ENCODE measurements at places on chromosomes 1 and 21. TPM values are rescaled to one million over a fixed set of nuclear protein-coding genes. Genes with fewer than 3 reads are reported as not detected.

- peak; percentile 39 for DNase-seq
Observed at GRCh38 chr21:27429710-27430341, 462.9 kb upstream of the ADAMTS5 start.

DNA sequence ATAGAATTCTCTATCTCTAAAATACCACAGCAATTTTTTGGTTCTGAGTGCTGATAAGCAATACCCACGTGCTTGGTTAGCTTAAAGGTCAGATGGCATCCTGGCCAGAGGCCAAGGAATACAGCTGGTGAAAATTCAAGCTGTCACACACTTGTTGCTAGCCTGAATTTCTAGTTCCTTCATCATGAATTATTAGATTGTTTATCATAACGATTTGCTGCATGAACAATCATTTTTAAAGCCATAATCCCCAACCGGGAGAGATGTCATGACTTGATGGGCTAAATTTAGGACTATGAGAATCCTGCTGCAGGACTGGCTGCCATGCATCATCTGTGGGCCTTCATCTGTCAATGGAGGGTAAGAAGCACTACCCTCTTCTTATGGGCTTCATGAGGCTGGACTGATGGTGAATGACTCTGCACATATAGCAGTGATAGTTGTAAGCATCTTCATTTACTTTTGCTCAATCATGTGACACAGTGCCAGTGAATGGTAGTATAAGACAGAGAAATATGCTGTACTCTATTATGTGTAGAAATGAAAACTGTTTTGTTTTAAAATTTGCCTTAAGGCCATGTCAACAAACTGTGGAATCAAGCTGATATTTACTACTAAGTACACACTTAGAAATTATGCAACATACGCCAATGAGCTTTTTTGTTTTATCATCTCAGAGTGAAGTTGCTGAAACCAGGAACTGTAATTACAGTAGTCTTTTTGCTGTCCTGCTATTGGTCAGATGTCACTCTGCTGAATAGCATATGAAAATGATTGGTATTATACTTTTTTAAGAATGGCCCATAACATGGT lies 80.5 kb upstream of the RALGPS2 start:
- no peak for DNase-seq

- no peak for DNase-seq
Observed at GRCh38 chr1:25784575-25785051, 15.4 kb upstream of the SELENON start.

- DNase-seq = peak; percentile 96
Observed at GRCh38 chr1:18922319-18922726, 20.0 kb upstream of the ALDH4A1 start.

The OR2G6 gene
- not detected for total RNA-seq

The FMO5 gene
- 2.1 TPM for total RNA-seq

DNA sequence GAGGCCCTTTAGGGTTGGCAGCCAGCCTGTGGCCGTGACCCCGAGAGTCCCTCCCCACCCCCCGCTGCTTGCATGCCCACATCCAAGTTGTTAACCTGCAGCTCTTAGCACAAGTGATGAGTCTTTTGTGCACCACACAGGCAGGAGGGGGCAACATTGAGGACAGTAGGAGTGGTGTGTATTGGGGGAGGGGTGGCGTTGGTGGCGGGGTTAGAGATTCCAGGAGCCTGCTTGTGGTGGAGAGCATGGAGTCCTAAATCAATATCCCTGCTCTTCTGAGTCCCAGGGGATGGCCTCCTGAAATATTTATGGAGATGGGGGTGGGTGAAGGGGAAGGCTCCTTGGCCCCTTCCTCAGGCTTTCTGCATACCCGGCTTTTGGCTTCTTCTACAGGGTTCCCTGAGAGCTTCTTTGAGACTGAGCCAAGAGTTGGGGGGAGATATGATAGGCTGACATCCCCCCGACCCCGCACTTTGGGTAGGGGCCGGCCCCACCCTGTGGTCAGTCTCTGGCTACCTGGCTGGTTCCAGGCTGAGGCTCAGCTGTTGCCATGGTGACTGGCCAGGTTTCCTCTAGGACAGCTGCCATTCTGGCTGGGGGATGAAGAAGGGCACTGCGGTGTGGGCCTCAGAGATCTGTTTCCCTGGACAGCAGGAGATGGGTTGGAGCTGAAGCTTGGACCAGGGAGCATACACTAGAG lies 5.0 kb downstream of the CHRNB2 start:
- DNase-seq = no peak

GRCh38 chr1:37306871-37307270 lies 167.5 kb upstream of the ZC3H12A start:
- no peak for DNase-seq

GRCh38 chr1:93093332-93094006 lies 14.4 kb downstream of the MTF2 start:
- no peak for DNase-seq

- DNase-seq = no peak
Observed at GRCh38 chr1:243595527-243596210, 254.4 kb downstream of the AKT3 start.

DNA sequence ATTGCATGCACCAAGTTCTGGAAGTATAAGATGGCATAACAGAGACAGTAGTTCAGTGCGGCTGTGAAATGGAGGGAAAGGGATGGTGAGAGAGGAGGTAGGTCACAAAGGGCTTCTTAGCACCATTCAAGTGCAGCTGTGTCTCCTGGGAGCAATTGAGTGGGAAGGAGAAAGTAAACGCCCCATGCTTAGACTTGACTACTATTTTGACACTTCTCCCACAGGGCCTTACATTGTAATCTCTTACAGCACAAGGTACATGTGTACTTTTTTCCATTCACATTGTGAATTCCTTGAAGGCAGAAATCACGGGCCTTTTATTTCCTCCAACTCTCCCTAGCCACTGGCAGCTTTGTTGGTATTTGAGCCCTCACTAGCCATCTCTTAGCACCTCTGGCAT lies 239.6 kb upstream of the FOXD3 start:
- DNase-seq = no peak

- no peak for DNase-seq
Observed at GRCh38 chr1:25707280-25708016, 90.9 kb downstream of the MAN1C1 start.

The GJA4 gene
- total RNA-seq = 32.8 TPM

The MPL gene
- total RNA-seq = not detected

The CFHR3 gene
- total RNA-seq = not detected

DNA sequence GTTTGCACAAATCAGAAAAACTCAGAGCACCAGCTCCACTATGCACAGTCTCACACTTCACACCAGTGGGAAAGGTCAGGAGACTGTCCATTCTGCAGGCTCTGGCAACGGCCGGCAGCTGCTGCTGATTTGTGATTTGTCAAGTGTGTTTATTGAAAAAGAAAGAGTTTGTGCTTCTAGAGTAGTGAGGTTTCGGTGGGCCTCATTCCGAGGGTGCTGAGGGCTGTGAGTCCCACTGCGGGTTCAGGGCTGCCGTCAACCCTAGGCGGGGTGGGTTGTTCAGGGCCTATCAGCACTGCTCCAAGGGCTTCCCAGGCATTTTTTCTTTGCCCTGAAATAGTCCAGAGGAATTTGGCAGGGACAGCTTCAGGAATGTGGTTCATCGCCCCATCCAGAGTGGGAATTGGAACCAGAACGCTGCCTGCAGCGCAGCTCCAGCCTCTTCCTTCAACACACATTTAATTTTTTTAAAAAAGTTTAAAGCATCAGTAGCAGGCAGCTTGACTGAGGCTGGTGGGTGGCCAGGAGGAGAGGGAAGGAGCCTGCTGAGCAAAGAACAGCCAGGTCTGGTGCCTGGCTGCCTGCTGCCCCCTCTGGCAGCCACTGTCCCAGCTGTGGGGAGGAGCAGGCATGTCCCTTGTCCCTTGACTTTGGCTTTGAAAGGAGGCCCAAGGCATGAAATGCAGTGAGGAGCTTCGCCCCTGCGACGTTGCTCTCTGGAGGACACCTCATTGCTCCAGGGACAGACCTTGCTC lies 19.7 kb downstream of the STUM start:
- DNase-seq = peak; percentile 28

The ACTN2 gene
- total RNA-seq = 28.9 TPM

GRCh38 chr1:60895252-60895651 lies 187.1 kb upstream of the NFIA start:
- no peak for DNase-seq

GRCh38 chr1:27332536-27333281 lies 9.1 kb upstream of the SYTL1 start:
- DNase-seq = peak; percentile 36

DNA sequence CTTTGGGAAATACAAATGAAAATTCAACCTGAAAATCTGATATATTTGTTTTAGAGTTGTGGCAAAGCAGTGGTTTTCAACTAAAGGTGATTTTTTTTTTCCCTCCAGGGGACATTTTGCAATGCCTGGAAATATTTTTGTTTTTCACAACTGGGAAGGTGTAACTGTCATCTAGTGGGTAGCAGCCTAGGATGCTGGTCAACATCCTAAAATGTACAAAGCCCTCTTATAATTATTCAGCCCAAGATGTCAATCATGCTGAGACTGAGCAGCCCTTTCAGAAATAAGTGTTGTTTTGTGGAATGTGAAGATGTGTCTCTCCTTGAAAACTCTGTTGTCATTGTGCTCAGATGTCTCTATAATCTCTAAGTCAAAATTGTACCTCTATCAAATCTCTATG lies 95.2 kb upstream of the NCAM2 start:
- DNase-seq = no peak

The GSTM5 gene
- total RNA-seq = 21.8 TPM

The KCNJ6 gene
- total RNA-seq = not detected

DNA sequence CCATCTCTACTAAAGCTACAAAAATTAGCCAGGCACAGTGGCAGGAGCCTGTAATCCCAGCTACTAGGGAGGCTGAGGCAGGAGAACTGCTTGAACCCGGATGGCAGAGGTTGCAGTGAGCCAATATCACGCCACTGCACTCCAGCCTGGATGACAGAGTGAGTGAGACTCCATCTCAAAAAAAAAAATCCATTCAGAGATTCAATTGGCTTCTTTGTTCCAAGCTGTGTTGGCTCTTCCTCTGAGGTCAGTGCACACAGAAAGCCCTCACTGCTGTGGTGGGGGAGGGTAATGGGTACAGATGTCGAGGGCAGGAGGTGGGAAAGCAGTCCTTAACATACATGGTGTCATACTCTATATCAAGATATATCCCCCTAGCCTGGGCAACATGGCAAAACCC lies 14.7 kb downstream of the TIE1 start:
- no peak for DNase-seq

GRCh38 chr1:235841938-235842545 lies 24.7 kb downstream of the LYST start:
- DNase-seq = no peak

DNA sequence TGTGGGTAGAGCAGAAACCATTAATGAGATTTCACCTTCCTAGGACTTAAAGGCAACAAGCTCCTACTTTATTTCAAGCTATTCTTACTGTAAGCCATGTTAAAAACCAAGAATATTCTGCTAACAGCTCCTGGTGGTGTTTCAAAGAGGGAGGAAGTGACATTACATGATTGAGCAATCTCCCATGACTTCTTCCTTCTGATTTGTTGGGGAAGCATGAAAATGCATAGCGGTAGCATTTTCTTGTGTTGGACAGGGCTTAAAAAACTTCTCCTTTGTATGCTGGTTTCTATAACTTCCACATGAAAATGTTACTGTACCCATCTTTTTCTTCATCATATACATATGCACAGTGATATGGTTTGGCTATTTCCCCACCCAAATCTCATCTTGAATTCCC lies 297.0 kb upstream of the SNX7 start:
- no peak for DNase-seq

DNA sequence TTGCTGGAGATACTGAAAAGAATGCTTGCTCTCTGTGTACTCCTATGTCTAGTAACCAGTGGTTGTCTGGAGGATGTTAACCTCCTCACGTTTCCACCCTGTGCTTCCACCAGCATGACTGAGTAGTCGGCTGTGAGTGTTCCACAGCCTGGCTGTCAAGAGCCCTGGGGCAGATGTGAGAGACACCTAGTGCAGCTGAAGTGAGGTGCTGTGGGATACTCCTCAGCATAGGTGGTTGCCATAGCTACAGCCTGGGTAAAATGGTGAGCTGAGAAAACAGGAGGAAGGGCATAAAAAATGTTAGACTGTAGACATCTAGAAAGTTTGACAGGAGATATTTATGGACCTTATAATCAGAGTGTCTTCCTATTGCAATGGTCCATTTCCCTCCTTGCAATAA lies 15.8 kb downstream of the IVL start:
- no peak for DNase-seq

The LCE6A gene
- not detected for total RNA-seq

The FASLG gene
- total RNA-seq = not detected

DNA sequence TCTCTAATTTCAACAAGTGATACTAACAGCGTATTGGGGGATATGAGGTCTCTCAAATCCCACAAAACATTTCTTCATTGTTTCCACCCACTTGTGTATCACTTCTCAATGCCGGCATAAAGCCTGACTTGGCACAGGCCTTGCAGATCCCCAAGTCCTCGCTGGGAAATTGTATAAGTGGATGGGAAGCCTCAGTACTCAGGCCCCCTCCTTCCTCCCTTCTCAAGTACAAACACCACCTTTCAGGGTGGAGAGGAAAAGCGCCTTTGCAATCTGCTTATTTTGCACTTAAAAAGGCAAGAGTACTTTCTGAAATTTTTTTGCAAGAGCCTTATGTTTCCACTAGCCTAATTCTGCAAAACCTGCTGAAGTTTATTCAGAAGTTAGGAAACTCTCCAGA lies 25.8 kb upstream of the KLHDC8A start:
- no peak for DNase-seq

The OXCT2 gene
- total RNA-seq = not detected

GRCh38 chr1:31593136-31593665 lies 16.9 kb downstream of the TINAGL1 start:
- DNase-seq = no peak

DNA sequence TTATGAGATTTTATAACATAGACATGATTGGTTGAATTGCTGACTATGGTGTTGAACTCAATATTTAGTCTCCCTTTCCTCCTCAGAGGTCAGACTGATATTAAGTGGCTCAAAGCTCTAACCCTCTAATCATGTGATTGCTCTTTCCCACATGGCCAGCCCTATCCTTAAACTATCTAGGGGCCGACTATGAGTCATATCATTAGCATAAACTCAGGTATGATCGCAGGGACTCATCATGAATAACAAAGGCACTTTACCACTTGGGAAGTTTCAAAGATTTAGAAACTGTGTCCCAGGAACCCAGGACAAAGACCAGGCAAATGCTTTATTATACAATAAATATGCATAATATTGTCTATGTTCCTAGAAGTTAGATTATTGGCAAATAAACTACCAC lies 894.6 kb upstream of the NEGR1 start:
- no peak for DNase-seq

The PEAR1 gene
- 14.3 TPM for total RNA-seq

The HSF2BP gene
- not detected for total RNA-seq

DNA sequence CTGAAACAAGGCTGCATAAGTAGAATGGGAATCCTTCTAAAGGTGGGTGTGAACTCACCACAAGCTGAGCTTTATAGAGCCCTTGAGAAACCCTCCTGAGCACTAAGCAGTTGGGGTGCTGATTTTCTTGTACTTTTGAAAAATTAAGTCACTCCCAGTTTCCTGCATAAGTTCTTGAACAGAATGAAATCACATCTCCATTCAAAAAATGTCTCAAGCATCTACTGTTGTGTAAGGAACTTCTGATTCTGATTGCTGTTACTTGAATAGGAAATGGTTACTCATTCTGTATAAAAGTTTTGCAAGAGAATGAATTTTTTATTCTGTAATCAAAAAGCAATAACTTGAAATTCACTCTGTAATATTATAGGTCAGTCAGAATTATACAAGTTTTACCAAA lies 50.8 kb upstream of the WNT2B start:
- no peak for DNase-seq

- DNase-seq = no peak
Observed at GRCh38 chr1:65991694-65992093, 199.0 kb downstream of the PDE4B start.
